ENCODE measurements at places on chromosomes 6 and 20.

DNA sequence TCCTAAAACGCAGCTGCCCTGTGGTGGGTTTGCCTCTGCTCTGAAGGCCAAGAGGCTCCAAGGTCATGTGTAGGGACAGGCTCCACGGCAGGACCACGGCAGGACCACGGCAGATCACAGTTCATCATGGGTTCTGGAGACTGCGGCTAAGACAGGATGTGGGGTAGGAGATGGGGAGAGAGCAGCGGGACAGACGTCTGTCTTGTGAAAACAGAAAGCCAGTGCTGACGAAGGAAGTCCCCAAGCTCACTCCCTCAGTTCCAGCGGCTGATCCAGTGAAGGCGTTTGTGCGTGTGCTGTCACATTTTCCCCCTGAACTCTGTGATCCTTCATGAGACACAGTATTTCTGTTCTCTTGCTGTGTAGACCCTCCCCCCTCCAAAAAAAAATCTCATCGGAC lies 67.9 kb upstream of the PTGIS start:
- DNase-seq, result no peak

GRCh38 chr6:31031095-31031494 lies 20.8 kb downstream of the MUC22 start:
- DNase-seq, result no peak

- DNase-seq, result no peak
These were observed 10.5 kb upstream of the FAM210B start for GRCh38 chr20:56348305-56348693.

- DNase-seq, result no peak
These were observed 32.1 kb upstream of the BMP6 start for GRCh38 chr6:7693827-7694226.

DNA sequence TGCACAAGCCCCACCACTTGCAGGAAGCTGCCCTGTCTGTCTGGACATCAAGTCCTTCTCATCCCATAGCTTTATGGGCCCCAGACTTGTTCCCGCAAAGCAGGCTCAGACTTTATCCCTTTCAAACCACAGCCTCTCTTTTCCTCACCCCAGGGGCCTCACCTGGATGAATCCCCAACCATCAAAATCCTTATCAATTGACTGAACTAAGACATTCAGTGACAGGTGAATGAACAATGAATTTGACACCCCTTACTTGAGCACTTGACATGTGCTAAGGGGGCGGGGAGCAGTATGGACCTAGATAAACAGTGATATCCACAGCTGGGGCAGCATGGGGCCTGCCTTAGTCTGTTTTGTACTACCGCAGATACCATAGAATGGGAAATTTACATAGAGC lies 5.0 kb downstream of the RAB44 start:
- no peak for DNase-seq

- no peak for DNase-seq
These were observed 26.3 kb upstream of the ZNF318 start for GRCh38 chr6:43395776-43396175.

DNA sequence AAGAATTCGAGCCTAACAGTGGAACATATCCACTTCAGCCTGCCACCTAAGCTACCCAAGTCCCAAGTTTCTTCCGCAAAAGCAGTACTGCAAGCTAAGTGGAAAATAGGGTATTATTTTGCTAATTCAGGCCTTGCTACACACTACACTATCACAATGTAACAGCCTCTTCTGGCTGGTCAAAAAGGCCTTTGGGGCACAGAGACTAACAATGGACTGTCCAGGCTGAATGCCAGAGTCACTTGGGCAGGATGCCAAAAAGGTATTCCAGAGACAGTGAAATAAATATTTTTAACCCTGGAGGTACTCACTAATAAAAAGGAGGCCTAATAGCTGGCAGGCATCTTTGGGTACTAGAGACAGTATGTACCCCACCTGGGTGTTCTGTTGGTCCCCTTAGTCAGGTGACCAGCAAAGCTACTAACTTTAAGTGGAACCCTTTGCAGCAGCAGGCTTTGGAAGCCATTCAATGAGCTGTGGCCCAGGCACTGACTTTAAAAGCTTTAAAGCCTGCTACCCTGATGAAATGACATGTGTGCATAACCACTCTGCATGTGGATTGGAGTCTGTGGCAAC lies 692.1 kb downstream of the HTR1B start:
- no peak for DNase-seq

- DNase-seq, result no peak
These were observed 70.1 kb downstream of the CDC5L start for GRCh38 chr6:44457596-44457995.

- DNase-seq, result no peak
These were observed 17.3 kb downstream of the SMAP1 start for GRCh38 chr6:70684794-70685493.

DNA sequence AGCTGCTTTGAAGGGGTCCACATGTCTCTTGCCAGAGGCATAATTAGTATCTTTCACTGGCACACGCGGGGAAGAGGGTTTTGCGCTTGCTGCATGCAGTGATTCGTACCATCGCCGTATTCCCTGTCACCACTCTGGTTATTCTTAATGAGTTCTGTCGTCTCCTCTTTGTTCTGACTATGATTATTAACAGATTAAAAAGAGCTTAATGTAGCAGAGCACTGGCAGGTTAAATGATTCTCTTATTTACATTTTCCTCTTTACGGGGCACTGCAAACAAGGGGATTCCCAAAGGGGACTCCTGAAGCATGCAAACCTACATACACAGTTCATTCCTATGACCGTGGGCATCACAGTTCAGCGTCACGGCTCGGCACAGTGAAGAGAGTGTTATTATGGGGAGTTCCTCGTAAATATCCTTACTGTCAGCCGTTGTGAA lies 204.8 kb downstream of the DTNBP1 start:
- DNase-seq, result no peak

- DNase-seq, result no peak
These were observed 74.7 kb downstream of the SOBP start for GRCh38 chr6:107564589-107564951.

- no peak for DNase-seq
These were observed 2.3 kb downstream of the PREX1 start for GRCh38 chr20:48825566-48825920.

DNA sequence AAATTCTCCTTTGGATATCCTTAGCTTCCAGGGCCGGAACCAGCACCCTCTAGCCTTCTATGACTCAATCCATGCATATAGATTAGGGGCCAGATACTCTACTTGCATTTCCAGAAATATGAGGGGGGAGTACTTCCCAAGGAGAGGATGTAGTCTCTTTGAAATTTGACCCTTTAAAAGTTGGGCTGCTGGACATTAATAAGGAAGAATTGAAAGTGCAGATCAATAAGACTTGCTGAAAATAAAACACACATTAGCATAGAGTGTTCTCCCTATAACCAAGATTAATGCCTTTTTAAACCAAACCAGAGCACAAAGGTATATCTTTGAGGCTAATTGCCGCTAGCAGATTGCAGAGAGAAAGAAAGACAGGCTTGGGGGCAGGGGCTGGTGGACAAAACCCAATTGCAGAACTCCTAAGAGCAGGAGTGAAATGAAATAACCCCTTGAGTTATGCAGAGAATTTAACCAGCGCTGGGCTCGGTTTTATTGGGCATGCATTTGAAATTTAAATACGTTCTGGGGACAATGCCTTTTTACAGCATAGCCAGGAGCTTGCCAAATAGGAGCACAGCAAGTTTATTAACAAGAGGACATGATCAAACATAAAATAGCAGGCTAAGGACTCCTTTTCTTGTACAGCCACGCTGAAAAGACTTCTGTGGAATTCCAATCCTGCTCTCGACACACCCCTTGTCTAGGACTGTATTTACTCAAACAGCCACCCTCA lies 108.2 kb upstream of the SALL4 start:
- no peak for DNase-seq

DNA sequence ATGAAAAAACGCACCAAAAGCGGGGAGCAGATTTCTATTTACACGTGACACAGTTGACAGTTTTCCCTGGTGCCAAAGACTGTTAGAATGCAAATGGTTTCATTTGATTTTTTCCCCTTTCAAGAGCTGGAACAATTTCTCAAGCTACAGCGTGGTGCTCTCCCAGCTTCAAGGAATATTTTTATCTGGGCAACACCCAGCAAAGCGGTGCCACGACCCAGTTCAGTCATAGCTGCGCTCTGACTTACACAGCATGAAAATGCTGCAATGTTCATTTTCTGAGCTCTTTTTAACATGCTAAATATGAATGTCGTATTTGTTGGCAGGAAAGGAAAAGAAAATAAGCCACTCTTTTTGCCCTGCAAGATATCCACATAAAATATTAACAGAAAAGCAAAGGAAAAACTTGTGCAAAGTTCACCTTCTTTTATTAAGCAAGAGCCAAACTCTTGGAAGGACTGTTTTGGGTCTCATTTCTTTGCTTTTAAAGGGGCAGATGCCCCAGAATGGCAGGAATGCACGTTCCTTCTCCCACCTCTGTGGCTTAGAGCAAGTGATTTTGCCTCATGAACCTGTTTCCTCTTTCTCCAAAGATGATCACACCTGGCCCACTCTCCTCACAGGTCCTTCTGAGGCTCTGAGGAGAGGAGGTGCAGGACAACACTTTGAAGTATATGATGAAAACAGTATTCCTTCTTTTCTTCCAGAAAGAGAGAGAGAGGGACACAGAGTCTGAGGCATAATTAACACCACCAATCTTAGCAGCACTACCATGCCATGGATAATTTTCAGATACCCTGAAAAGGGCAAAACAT lies 47.0 kb downstream of the TTI1 start:
- no peak for DNase-seq

DNA sequence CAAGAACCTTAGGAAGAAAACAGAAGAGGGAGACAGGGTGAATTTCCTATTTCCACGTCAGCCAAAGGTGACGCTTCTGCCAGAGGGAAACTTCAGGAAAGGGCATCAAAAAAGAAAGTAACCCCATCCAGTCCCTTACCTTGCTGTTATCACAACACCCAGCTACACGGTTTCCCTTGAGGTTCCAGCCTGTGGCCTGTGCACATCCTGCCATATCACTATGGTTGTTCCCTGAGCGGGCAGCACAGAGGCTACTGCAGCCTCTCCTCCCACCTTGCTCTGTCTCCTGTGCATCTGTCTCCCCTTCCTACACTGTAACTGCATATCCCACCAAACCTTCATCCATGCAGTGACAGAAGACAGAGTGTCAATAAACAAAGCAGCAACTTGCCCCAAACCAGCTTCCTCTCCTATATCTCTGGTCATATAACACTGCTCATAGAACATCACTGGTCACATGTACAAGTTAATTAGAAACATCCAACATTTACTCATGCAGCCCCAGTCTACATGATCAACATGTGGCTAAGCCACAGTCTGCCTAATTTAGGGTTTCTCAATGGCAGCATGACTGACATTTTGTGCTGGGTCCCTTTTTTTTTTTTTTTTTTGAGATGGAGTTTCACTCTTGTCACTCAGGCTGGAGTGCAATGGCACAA lies 54.7 kb downstream of the GFOD1 start:
- DNase-seq, result no peak

DNA sequence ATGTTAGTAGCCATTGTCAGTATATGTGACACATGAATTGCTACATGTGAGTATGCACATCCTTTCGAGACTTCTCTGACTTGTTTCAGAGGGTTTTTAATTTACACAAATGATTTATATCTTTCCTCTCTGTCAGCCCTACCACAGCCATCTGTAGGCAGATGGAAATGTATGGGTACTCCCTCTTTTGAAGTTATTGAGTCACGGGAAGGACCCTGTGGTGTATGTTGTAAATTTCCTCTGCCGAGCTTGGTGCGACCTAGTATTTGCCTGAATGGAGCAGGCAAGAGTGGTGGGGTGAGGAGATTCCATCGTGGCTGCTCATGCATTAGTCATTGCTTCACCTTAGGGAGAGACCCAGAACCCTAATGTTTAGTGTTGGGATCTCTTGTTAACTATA lies 171.9 kb downstream of the JARID2 start:
- no peak for DNase-seq

DNA sequence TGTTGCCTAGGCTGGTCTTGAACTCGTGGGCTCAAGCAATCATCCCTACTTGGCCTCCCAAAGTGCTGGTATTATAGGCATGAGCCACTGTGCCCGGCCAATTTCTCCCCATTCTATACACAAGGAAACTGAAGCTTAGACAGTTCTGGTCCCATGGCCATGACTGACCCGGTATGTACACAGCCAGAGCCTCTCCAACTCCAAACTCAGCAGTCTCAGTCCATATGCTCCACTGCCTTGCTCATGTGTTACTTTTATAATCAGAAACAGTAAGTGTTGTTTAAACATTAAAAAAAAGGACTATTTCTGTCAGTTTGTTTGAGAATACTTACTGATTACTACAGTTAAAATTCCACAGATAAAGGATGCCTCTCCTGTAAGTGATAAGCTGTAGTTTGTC lies 50.6 kb downstream of the RNF24 start:
- no peak for DNase-seq

DNA sequence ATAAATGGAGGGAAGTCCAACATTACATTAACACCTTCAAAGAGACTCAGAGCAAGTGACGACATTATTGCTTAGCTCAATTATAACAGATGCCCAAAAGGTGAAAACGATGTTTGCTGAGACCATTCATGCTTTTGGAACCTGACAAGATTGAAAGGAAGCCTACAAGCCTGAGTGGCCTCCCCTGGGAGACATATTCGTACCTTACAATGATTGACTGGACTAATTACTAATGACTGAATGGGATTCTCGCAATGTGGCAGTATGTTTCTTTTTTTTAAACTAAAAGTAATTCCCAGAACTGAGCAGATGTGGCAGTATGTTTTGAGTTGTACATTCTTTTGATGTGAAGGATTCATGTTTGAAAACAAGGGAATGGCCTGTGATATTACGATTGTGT lies 49.9 kb downstream of the VEGFA start:
- no peak for DNase-seq

DNA sequence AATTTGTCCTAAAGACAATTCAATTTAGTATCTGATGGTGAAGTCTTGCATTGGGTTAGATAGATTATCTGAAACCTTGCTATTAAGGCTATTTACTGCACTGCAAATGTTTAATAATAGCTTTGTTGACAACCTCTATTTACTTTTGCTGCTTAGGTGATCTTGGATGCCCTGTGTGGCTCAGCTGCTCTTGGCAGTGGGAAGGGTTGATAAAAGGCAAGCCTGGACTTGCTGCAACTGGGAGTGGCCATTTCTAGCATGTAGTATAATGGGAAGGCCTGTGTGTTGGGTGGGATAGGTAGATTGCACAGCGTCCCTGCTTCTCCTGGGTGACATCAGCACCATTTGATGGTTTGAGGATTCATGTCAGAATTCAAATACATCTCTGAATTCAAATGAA lies 49.1 kb downstream of the ARMC2 start:
- no peak for DNase-seq

DNA sequence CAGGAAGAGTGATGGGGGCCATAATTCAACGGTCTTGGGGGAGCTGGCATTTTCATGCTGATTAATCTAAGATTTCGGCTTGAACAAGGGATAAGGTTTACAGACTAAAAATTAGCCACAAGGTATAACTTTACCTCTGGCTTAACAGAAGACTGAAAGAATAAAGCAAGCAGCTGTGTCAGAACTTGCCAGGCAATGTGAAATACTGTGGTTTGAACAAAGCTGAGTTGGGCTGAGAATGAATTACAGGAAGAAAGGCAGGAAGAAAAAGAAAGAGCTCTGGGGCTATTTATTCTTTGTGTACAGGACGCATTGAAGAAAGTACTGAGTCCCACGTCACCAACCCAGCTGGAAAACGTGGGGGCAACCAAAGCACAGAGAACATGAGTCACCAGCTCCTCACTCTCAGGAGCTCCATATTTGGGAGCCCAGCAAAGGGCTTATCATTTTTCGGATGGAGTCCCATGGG lies 121.5 kb upstream of the NEDD9 start:
- DNase-seq, result peak; percentile 28

Measured in T follicular helper cell (primary cell).